ENCODE measurements at places on chromosomes 5 and 9.
A peak's percentile ranks its signal among the peaks of the same experiment; 100 is the strongest.

DNA sequence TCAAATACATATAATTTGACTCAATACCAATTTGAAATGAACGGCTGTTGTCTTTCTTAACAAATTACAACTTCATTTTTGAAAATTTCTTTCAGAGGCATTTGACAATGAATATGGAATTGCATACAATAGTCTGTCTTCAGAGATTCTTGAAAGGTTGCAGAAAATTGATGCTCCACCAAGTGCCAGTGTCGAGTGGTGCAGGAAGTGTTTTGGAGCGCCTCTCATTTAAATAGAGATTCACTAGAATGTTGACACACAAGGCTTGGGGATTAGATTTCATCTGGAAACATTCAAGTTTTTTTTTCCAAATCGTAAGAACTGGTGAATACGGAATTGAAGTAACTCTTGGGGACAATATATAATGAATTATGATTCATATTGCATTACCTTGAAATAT, 8.1 kb downstream of the RPS6 start:
- no peak for DNase-seq

DNA sequence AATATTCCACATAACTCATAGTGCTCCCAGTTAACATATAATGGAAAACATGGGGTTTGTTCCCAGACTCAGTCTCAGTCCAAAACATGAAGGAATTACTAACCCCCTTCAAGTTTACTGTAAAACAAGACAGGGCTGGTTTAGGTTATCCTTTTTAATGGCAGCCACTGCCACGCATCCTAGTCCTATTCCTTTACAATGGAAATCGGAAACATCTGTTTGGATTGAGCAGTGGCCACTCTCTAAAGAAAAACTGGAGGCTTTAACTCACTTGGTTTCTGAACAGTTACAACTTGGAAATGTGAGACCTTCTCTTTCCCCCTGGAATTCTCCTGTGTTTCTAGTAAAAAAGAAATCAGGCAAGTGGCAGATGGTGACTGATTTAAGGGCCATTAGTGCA, 609.9 kb upstream of the ACO1 start:
- no peak for DNase-seq

GRCh38 chr5:107553117-107553555, 117.6 kb downstream of the EFNA5 start:
- DNase-seq, result no peak

DNA sequence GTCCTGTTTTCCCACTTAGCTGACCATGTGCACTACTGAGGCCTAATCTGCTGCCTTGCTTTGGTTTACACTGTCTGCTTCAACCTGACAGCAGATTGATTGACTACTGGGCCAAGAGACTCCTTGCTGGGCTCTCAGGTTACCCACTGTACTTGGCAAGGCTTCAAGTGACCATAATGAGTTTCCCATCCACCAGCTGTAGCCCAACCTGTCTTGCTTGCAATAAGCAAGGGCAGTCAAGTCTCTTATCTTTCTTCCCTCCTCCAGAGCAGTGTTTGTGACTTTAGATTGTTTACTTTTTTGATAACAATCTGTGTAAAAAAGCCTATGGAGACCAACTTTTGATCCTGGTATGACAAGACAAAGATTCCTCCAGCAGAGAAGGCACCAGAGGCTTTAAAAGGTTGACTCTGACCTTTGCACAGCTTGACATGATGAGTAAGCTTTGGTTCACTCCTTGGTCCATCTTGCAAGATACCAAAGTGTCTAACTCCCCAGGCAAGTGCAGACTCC, 912.3 kb upstream of the SEMA6A start:
- DNase-seq, result no peak

- no peak for DNase-seq
Observed at GRCh38 chr5:16265141-16265540, 85.5 kb upstream of the MARCHF11 start.

DNA sequence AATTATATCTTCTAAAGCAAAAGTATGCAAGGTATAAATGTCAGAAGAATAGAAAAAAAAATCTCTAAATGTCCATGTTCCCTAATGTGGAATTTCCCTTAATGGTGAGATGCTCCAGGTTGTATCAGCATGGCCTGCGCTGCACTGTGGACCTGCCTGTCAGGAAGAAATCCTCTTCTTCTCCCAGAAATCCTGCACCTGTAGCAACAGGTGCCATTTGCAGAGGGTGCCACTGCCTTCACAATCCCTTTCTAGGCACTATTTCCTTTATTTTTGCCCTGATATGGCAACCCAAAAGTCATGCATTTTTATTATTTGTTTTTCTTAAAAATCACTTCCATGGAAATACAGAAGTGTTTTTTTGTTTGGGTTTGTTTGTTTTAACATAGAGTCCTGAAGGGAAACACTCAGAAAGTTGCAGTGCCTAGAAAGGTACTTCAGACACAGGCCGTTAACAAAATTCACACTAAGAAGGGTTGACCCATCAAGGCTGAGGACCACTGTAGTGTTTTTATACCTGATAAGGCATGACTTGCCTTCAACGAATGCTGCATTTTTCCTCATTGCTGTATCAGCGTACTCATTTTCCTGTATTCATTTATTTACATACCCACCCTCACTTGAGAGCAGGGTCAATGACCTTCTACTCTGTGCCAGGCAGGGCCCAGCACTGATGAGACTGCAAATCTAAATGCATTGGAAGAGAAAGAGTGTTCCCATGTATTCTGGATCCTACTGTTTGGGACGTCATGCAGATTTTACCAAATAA, 177.8 kb downstream of the SNX18 start:
- no peak for DNase-seq

- no peak for DNase-seq
Observed at GRCh38 chr5:59209758-59210359, 627.0 kb downstream of the RAB3C start.

GRCh38 chr9:79986437-79986836, 414.7 kb downstream of the TLE4 start:
- no peak for DNase-seq

DNA sequence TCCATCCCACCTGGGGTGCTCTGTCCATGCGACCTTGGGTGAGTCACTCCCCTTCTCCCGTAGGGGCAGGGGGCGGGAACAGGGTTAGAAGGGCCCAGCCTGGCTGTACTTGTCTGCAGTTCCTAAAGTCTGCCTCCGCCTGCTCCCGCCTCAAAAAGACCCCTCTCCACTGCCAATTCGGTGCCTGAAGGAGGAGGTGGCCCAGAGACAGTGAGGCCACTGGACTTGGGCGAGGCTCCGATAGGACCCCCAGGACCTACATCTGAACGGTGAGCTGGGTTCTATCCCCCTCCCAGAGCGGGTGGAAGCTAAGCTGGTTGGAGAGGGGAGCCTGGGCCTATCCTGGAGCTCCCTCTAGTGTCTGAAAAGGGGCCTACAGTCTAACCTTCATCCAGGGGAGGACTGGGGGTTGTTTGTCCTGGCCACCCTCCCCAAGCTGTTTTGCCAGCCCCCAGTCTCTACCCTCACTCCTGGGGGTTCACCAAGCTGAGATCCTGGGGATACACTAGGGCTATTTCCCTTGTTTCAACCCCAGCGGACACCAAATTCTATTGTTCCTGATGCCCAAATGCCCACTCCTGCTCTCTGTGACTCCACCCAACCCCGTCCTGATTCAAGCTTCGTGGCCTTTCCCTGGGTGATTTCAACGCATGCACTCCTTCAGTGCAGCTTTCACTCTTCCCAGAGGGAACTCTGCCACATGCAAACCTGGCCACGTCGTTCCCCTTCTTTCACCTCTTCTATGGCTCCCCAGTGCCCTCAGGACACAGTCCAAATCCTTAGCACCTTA, 6.1 kb upstream of the CRB2 start:
- peak; percentile 29 for DNase-seq

DNA sequence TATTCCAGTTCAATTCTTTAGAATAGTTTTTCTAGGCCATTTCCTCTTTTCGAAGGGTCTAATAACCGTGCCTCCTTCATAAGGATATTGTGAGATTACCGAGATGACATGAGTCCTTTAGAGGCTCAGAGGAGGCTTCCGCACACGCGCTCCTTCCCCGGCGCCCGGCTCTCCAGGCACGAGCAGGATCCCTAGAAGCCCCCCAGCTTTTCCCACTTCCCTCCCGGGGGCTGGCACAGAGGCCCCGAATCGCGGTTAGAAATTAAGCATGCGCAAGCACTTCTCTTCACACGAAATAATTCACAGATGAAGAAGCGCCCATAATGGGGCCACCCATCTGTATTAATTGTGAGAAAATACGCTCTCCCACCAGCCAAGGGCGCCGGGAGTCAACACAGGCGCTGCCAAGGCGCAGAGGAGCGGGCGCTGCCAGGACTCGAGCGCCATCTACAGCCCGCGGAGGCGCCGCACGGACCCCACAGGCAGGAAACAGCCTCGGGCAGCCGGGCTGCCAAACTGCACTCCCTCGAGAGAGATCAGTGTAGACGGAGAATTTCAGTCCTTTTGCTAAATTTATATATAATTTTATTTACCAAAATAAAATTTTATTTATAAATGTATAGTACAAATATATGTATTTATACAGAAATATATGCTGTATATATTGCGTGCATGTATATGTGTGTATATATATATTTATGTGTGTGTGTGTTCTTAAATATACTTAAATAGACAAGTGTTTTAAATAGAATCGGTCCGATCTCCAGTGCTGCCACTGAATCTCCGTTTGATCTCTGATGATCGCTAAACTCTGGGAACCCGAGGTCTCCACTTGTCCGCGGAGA, 258.1 kb upstream of the NFIL3 start:
- peak; percentile 31 for DNase-seq

- DNase-seq, result no peak
Observed at GRCh38 chr5:51651476-51651875, 268.2 kb downstream of the ISL1 start.

DNA sequence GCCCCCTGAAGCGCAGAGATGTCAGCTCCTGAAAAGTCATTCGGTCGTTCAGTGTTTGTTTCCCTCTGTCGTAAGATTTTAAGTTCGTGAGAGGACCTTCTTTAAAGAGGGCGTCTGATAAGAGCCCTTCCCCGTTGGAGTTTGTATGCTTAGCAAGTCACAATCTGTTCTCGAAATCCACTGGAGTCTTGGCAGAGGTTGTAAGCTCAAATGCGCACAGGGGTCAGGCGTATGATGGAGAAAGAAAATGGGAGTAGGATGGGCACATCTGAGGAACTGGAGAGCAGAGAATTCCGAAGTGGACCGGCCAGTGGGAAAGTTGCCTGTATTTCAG, 710 bp downstream of the HSD17B4 start:
- no peak for DNase-seq

GRCh38 chr9:134373953-134374300, 47.7 kb downstream of the RXRA start:
- DNase-seq, result no peak

GRCh38 chr9:113501129-113501686, 37.7 kb downstream of the RGS3 start:
- no peak for DNase-seq

- DNase-seq, result no peak
Observed at GRCh38 chr9:105296445-105296844, 52.0 kb downstream of the SLC44A1 start.

GRCh38 chr5:171577042-171577758, 157.8 kb downstream of the FGF18 start:
- DNase-seq, result no peak

DNA sequence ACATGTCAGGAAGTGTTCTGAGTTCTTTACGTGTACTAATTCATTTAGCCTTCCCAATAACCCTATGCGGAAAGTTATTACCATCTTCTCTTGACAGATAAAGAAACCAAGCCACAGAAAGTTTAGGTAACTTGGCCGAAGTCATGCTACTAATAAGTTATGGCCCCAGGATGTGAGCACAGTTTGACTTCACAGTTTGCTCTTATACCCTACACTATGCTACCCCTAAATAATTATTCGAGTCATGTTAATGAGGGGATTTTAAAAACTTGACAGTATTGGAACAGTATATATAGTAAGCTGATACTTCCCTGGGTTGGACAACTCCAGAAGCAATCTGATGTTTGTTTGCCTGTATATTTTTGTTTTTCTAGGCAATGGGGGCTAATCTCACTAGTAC, 29.4 kb upstream of the PDCD1LG2 start:
- DNase-seq, result no peak

DNA sequence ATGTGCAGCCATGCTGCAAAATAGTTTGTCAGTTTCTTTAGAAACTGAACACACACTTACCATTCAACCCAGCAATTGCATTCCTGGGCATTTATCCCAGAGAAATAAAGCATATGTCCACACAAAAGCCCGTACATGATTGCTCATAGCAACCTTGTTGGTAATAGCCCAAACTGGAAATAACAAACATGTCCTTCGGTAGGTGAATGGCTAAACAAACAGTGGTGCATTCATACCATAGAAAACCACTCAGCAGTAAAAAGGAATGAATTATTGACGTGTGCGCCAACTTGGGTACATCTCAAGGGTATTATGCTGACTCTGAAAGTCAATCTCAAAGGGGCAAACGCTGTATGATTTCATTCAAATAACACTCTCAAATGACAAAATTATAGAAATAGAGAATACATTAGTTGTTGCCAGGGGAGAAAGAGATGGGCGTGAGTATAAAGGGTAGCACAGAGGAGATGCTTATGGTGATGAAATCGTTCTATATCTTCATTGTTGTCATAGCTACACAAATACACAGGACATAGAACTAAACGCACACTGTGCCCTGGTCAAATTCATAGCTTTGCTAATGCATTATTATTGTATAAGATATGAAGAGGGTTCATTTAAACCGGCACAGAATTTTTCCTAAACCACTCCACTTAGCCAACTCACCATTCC, 58.2 kb downstream of the DRD1 start:
- no peak for DNase-seq

DNA sequence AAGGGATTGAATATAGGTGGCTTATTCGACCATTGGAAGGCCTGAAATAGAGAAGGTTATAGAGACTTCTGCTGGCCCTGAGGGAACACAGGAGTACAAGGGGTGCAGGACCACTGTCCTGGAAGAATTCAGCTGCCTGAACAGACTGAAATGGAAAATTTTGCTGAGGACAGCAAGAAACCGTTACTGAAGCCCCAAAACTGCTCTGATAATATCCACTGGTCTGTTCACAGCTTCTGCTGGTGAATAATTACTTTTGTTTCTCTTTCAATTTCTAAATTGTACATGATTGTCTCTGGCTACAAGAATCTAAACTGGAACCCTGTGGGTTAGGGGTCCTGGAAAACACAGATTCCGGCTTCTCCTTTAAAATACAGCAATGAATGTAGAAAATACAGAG, 218.5 kb upstream of the CDH12 start:
- no peak for DNase-seq

DNA sequence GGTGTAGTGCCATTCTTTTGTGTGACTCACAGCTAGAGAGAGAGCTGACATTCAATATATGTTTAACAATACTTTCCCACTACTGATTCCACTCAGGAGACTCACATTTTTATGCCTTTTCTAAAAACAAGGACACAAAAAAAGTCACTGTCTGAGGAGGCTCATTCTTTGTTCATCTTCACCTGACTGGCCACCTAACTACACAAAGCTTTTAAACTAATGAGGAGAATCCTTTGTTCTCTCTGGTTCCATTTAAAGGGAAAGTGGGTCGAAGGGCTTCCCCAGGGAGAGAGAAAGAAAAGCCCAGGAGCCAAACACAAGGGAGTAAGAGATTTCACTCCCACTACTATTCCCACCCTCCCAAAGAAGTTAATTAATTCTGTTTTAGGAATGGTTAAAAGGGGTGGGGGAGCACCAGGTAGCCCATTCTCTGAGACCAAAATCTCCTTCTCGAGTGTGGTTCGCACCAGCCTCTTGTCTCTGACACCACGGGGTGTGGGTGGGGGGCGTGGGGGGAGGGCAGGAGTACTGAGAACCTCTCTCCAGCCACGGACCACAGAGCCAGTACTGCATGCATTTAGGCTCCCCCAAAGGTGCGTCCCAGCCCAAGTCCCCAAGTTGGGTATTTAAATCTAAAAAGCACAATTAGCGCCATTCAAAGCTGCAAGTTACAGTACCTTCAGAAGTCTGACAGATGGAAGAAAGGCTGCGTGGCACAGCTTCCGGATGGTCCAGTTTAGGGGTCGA, 747 bp downstream of the TRPM3 start:
- DNase-seq, result no peak

All from effector memory CD4-positive, alpha-beta T cell (primary cell).